Renal cortex interstitium (tissue), 15 donors: ENCODE measurements at places on chromosomes 5 and 9.
A peak's percentile ranks its signal among the peaks of the same experiment; 100 is the strongest.

- no peak for DNase-seq
Measured at GRCh38 chr9:123568691-123569688, 213.0 kb downstream of the CRB2 start.

GRCh38 chr5:151615431-151615830 is 24.3 kb upstream of the FAT2 start:
- no peak for DNase-seq

- no peak for DNase-seq
Measured at GRCh38 chr9:38442473-38443096, 18.3 kb upstream of the IGFBPL1 start.

GRCh38 chr5:177111720-177112394 is 21.7 kb upstream of the NSD1 start:
- peak; percentile 47 for DNase-seq
